ENCODE measurements at places on chromosomes 12 and 14.

DNA sequence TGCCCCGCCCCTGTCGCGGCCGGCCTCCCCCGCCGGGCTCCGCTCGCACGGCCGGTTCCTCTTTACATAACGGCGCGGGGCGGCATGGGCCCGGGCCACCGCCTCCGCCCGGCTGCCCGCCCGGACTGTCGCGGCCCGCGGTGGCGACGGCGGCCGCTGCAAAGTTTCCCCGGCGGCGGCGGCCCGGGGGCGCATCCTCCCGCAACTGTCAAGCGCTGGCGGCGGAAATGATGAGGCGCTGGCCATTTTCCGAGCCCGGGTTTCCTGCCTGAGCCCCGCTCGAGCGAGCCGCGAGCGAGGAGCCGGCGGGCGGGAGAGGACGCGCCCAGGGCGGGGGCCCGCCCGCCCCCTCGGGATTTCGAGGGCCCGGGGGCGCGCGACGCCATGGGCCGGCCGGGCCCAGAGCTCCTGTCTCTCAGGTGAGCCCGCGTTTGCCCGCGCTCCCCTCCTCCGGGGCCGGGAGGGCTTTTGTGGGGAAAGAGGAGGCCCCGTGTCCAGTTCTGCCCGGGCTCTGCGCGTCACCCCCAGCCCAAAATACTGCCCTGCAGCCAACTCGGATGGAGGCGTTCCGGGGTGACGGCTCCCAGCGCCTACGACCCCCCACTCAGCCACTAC is at the start of gene SH2B3:
TSS of gene SH2B3 (plus strand) at position 65 of the 615 bp plus-strand sequence. CDS start 12,223 bp downstream, outside the sequence.
- peak; percentile 62 for DNase-seq

DNA sequence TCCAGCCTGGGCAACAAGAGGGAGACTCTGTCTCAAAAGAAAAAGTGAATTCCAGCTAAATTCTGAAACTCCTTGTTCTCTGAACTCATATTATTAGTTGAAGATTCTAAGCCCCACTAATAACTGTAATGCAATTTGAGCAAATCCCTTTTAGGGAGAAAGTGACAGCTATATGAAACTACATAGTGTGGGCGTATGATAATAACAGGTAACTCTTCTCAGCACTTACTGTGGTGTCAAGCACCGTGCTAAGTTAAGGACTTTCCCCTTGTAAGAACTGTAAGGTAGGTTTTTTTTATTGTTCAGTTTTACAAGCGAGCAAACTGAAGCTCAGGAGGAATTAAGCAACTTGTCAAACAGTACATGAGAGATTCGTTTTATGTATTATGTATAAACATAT is 5.4 kb downstream of the ANKRD13A start:
- no peak for DNase-seq

DNA sequence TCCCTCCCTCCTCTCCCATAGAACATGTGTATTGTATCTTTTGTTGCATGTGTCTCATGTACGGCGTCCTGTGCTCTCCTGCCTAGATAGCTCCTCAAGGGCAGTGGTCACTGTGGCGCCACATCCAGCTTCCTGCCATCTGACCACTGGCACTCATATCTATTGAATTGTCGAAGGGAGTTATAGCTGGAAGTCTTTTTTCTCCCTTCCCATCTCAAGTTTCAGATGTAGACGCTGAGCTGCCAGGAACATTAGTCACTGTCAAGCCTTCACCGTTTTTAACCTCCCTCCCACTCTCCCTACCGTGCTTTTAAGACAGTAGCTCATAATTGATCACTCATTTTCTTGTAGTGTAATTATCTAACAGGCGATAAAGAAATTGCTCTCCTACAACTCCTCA is 33.0 kb downstream of the MTHFD1 start:
- DNase-seq: peak; percentile 41

- DNase-seq: no peak
Observed at GRCh38 chr14:105214324-105214915, 33.3 kb upstream of the NUDT14 start.

DNA sequence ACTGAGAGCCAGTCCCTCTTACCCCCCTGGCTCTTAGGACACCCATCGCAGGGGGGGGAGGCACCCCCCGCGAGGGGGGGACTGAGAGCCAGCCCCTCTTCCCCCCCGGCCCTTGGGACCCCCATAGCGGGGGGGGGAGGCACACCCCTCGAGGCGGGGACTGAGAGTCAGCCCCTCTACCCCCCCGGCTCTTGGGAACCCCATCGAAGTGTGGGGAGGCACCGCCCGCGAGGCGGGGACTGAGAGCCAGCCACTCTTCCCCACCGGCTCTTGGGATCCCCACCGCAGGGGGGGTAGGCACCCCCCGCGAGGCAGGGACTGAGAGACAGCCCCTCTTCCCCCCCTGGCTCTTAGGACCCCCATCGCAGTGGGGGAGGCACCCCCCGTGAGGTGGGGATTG is 48.8 kb downstream of the DDX11 start:
- DNase-seq: no peak

- no peak for DNase-seq
Observed at GRCh38 chr14:69610020-69610873, 1.1 kb upstream of the SUSD6 start.

DNA sequence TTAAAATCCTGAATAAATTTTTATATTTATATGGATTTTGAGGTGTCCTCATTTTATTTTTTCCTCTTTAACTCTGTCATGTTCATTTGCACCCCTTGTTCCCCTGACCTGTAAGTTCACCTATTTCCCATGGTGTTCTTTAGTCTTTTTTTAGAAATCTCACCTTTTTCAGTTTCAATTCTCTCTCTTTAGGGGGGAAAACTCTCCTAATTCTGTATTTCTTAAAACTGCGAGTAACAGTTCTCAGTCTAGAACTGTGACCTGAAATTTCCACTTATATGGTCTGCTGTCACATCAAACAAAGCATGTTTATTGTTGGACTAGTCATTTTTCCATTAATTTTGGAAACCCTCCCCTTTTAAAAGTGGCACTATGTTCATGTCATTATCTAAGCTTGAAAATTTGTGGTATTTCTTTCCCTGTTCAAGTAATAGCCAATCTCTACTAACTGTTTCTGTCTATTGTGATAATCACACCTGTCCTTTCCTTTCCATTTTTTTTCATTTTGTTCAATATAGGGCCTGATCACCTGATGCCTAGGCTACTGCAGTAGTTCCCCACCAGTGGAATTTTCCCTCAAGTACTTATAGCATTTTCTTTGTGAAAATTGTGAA is 14.0 kb upstream of the FBXO33 start:
- no peak for DNase-seq

GRCh38 chr14:61355892-61356325 is 34.5 kb downstream of the PRKCH start:
- no peak for DNase-seq
